ENCODE measurements at places on chromosomes 1 and 21. TPM values are rescaled to one million over a fixed set of nuclear protein-coding genes. Genes with fewer than 3 reads are reported as not detected.

ANKRD65 gene
- total RNA-seq: 11.9 TPM

DNA sequence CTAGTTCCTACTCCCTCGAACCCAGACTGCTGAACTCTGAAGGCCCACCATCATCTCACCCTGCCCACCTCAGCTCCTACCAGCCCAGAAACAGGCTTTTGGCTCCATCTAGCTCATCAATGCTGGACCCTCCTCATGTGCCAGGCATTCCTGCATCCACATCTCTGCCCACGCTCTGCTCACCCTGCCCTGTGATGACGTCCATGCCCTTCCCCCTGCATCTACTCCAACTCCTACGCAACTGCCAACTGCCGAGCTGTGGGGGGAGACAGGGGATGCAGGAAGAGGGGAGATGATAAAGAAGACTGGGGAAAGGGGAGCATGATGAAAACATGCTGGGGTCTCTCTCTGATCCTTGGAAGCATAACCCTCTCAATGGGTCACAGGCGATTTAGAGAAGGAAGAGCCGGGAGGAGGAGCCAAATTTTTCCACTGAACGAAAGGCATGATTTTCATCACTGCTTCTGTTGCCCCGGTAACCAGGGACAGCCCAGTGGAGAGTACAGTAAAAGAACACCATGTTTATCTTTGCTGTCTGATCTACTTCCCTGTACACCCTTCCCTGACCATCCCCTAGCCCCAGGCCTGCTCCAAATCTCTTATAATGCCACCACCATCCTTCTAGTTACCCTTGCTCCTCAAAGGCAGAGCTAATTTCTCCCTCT lies 44.3 kb downstream of the CD34 start:
- no peak for ATAC-seq

OLIG2 gene
- not detected for total RNA-seq

SLC35F3 gene
- total RNA-seq: 0.68 TPM

- no peak for ATAC-seq
These were observed 123.3 kb downstream of the KCNN3 start for GRCh38 chr1:154746622-154747299.

MTARC2 gene
- 3.0 TPM for total RNA-seq

DNA sequence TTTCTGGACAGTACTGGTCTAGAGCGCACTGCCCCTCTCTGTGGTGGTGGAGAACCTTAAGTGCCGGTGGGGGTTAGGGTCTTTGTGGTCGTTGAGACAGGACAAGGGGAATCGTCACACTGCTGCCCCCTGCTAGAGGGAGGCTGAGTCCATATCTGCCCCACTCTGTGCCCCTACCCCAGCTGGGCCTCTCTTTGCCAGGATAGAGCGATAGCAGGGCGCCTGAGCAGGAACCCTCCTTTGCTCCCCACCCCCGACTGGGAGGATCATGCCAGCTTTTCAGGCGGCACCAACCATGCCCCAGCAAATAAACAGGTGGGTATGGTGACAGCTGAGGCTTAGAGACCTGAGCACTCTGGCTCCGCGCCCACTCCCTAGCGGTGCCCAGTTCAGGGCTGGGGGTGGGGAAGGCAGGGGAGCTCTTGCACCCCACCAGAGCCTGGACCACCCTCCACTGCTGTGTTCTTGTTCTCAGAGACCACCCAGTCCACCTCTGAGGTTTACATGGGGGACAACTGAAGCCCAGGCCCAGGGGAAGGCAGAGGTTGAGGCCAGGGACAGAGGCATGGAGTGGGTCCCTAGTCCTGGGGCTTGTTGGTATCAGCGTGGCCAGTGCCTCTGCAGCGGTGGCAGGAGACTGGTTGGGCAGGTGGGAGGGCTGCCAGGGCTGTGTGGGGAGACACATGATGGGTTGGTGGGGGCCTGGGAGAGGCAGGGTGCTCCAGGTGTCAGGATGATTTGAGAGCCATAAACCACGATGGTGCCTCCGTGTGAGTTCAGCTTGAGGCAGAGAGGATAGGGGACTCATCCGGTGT lies 1.6 kb downstream of the PADI2 start:
- no peak for ATAC-seq

GRCh38 chr1:19375631-19376400 lies 63.7 kb downstream of the SLC66A1 start:
- no peak for ATAC-seq

DNA sequence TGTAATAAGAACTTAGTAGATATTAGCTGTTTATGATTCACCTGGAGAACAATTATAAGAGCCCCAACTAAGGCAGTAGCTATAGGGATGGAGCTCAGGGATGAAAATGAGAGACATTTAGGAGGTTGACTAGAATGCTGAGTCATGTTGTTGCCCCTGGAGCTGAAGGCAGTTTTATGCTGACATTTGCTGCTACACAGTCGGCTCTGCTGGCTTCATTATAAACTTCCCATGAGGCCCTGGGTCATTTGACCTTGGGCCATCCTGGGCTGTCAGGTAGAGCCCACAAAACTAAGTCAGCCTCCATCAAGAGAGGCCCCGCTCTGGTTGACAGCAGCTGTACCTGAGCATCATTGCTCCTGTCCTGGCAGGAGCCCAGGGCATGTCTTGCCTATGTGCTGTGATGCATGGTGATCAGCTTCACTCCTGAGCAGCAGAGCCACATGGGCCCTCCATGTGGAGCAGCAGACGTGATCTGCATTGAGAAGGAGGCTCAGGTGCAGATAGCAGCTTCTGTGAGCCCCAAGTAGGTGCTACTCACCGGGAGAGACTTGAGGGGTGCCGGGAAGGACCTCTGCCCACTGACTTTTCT lies 112.4 kb downstream of the TBX19 start:
- no peak for ATAC-seq

BSND gene
- not detected for total RNA-seq

IGSF3 gene
- 55.4 TPM for total RNA-seq

DNA sequence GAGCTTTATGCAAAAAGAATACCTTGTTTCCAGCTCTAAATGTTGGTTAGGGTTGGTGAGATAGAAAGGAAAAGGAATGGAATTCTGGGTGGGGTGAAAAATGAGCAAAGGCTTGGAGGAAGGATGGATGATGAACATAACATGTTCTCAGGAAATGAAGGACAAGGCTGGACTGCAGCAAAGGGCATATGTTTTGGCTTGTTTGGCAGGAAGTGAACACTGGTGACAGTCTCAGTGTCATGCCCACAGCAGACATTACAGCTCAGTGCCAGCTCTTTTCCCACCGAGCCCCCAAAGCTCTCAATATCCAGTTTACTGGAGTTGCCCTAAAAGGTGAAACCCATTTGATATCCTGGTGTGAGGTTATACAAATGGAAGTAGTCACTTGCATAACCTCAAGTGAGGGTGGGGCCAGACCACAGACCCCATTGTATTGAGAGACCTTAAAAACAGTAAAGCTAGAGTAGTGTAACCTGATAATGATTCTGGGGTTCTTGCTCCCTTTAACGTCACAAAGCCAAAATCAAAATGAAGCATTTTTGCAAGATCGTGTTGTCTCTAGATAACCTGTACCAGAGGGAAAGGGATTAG lies 270.6 kb downstream of the NFIA start:
- no peak for ATAC-seq

ZBTB8A gene
- total RNA-seq: 3.1 TPM

SOX13 gene
- 10.4 TPM for total RNA-seq

DNA sequence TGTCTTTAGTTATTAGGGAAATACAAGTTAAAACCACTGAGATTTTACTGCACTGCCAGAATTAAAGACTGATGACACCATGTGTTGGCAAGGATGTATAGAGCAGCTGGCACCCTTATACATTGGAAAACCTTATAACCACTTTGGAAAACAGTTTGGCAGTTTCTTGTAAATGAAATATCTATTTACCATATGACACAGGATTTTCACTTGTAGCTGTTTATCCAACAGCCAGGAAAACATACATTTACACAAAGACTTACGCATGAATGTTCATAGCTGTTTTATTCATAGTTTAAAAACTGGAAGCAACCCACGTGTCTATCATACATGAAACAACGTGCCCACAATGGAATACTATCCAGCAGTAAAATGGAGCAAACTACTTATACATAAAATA lies 45.3 kb downstream of the PRRC2C start:
- no peak for ATAC-seq

F13B gene
- not detected for total RNA-seq

DNA sequence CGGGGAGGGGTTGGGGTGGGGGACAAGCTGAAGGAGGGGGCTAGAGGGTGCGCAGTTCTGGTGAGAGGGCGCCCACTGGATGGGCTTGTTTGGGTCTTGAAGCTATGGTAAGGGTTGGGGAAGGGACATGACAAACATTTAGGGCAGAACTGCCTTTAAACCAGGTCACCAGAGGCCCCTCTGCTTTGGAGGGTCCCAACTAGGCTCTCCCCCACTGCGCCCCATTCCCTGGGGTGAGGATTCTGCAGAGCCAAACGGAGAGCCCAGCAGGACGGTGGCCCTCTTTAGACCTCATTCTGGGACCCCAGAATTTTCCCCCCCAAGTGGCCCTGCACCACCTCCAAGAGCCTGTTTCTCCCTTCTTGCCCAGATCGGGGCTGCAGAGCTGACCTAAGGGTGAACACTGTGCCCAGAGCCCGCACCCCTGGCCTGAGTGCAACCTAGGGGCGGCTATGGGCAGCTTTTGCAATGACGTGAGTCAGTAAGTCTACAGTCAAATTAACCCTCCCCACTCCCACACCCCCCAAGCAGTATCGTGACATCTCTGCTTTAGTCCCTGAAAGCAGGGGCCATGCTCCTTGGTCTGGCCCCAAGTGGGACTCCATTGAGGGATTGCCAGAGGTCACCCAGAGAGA lies 593.8 kb downstream of the MATN1 start:
- ATAC-seq: no peak

KRTAP12-2 gene
- not detected for total RNA-seq

L1TD1 gene
- not detected for total RNA-seq

DNA sequence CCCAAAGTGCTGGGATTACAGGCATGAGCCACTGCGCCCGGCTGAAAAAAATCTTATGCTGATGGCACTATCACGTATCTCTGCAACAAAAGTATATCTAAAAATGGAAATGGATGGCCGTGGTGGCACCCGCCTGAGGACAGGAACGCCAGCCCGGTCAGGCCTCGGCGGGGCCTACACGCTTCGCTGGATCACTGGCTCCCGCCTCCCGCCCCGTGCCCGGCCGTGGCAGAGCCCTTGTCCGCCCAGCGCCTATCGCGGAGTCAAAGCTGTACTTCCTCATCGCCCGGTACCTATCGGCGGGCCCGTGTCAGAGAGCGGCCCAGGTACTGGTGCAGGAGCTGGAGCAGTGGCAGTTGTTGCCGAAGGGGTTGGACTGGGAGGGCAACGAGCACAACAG lies 28.8 kb upstream of the PDPN start:
- no peak for ATAC-seq

DNA sequence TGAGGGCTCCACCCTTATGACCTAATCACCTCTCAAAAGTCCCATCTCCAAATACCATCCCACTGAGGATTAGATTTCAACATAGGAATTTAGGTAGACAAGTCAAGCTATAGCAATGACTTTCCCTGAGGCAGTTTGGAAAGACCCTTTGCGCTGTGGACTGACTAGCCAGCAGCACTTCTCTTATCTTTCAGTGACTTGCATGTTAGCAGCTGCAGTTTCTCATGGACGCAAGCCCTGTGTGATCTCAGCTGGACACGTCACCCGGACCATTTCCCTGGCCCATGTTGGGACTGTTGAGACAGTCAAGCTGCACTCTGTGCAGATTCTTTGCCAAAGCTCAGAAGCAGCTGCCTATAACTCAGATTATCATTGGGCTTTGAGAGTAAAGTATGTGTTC lies 408.1 kb upstream of the USP24 start:
- no peak for ATAC-seq

DNA sequence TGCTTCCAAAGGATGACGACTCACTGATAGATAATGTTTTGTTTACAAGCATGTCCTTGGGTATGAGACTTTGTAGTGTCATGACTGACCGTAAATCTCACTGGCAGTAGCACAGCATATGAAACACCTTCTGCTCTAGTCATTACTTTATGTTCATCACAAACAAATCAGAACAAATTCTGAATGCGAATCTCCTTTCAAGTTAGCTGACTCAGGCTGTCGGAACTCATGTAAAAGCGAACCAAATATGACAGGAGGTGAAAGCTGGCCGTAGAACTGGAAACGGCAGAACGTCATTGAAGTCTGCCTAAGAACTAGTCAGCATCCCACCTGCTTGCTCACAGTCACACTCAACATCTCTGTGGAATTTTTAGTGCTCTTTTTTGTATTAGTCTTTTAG lies 143.9 kb downstream of the RGS7 start:
- no peak for ATAC-seq

GRCh38 chr1:71695821-71696220 lies 586.5 kb downstream of the NEGR1 start:
- no peak for ATAC-seq

DNA sequence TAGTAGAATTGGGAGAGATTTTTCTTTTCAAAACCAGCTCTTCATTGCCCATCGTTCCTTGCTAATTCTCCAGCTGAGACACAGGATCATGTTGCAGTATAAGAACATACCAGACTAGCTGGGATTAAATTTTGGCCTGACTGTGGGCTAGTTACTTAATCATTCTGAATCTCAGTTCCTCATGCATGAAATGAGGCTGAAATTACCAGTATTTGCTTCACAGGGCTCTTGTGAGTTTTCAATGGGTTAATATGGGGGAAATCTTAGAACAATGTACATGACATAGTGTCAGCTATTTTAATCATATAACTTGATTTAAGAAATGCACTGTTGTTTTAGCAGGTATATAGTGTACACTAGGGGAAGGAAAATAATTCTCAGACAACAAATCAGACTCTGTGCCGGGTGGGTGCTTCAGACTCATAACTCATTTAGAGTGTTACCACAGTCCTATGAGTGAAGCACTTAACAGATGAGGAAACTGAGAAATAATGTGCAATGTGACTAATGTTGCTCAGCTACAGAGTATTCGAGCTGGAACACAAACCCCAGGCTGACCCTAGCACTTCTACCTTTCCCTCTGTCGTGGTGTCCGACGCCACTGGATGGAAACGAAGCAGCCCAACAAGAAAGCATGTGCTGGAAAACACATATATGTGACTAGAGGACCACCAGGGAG lies 137.6 kb upstream of the SGIP1 start:
- no peak for ATAC-seq

GRCh38 chr1:146010126-146010738 lies 11.3 kb downstream of the HJV start:
- ATAC-seq: peak; percentile 42

Data from esophagus mucosa (tissue), 1 donor.